Stomach (tissue), 19 donors: ENCODE measurements at places on chromosomes 12 and 14. TPM values are rescaled to one million over a fixed set of nuclear protein-coding genes. Genes with fewer than 3 reads are reported as not detected.

DNA sequence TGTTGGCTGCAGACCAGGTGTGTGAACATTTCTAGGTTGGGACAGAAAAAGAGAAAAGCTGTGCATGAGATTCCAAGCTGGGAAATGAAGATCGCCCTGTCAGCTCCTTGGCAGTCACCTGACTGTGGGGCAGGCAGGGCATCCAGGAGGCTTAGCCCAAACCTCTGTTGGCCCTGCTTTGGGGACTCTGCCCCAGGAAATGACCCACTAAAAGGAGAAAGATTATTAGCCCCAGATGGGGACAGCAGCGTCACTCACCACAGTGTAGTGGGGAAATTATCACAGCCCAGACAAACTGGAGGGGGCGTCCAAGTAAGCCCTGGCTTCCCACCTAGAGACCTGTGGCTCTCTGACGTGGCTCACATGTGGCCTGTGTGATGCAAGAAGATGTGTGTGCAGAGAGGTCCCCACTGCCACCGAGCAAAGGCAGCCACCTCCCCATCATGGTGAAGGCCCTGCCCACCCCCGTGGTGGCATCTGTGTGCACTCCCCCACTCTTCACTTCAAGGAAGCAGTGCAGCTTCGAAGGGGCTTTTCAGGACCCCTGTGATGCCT is 39.1 kb downstream of the DIO3 start:
- no peaks in the 10 kb centered on the region for H3K4me1 ChIP-seq
- no peaks in the 10 kb centered on the region for H3K27me3 ChIP-seq
- H3K4me3 ChIP-seq = no peak overlapping the region
- no peaks in the 10 kb centered on the region for H3K36me3 ChIP-seq
- DNase-seq = no peak
- H3K27ac ChIP-seq = no peak overlapping the region

The SP7 gene
- not detected for total RNA-seq

- peaks cover 15% of the 10 kb centered on the region for H3K4me1 ChIP-seq
- H3K27me3 ChIP-seq = no peaks in the 10 kb centered on the region
- H3K36me3 ChIP-seq = no peaks in the 10 kb centered on the region
- no peak for DNase-seq
These were observed 16.6 kb downstream of the SMUG1 start for GRCh38 chr12:54172168-54172567.

DNA sequence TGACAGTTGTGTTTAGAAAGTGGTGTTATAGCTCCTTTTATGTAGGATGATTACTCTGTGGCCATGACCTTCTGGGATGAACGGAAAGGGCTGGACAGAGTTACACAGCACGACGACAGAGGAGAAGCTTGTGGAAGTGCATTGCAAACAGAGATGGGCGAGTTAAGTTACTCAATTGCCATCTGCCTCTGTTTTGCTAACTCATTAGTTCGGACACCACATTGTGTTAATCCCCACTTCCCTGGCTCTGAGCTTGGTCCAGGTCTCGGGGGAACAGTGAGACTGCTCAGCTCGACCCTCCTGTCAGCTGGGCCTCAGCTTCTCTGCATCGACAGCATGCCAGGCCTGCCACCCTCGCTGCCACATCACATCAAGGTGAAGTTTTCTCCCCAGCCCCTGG is 408.0 kb downstream of the ZFP36L1 start:
- DNase-seq = peak; percentile 33
- H3K36me3 ChIP-seq = no peaks in the 10 kb centered on the region
- H3K27me3 ChIP-seq = no peaks in the 10 kb centered on the region
- H3K27ac ChIP-seq = peak overlapping the region; percentile 77
- H3K4me3 ChIP-seq = no peak overlapping the region

DNA sequence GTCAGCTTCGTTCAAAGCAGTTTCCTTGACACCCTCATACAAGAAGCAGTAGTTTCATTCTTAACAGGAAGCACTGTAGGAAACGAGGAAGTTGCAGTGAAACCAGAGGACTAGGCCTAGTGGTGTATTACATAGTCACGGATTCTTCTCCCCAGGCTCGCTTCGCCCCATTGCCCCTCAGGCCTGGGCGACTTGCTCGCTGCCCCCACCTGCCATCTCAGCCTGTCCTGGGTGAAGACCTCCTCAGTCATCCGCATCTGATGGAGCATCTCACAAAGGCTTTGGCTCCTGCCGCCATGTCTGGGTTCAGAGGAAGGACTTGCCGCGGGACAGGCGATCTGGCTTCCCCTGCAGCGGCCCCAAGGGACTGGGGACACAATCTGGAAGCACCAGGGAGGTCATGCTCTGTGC is 93.5 kb downstream of the LMNTD1 start:
- H3K27ac ChIP-seq = no peak overlapping the region
- H3K36me3 ChIP-seq = no peaks in the 10 kb centered on the region
- no peaks in the 10 kb centered on the region for H3K27me3 ChIP-seq
- no peaks in the 10 kb centered on the region for H3K4me1 ChIP-seq
- no peak overlapping the region for H3K4me3 ChIP-seq

The FAM186B gene
- total RNA-seq = 0.18 TPM

The DIO3 gene
- not detected for total RNA-seq
